PC-3 (cell line): ENCODE measurements at places on chromosomes 5 and 9.

- DNase-seq, result no peak
Observed at GRCh38 chr5:111603446-111603827, 91.1 kb upstream of the STARD4 start.

DNA sequence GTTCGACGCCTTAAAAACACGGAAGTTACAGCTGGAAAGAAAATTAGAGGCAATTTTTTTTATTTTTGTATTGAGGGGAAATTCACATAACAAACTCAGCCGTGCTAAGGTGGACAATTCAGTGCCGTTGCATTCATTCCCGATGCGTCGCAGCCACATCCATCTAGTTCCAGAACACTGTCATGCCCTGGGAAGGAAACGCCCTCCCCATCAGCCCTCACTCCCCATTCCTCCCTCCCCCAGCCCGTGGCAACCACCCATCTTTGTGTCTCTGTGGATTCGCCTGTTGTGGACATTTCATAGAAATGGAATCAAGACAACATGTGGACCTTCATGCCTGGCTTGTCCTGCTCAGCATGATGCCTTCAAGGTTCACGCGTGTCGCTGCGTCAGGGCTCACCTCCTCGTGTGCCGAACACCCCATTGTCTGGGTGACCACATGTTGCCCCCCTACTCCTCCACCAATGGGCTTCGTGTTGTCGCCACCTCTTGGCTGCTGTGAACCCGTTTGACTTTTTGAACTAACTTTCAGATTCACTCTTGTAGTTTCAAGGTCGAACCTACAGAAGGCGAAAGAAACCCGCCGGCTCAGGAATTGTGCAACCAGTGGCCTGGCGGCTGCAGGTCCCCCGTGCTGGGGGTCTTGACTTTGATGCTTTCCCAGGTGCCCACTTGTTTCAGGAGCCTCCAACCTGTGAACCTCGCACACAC lies 17.4 kb upstream of the CAMSAP1 start:
- DNase-seq, result no peak

- no peak for DNase-seq
Observed at GRCh38 chr9:113431191-113431590, 20.6 kb downstream of the C9orf43 start.

GRCh38 chr9:106886111-106887046 lies 23.4 kb downstream of the ZNF462 start:
- DNase-seq, result no peak

GRCh38 chr9:130140706-130141105 lies 31.5 kb upstream of the NCS1 start:
- DNase-seq, result no peak

DNA sequence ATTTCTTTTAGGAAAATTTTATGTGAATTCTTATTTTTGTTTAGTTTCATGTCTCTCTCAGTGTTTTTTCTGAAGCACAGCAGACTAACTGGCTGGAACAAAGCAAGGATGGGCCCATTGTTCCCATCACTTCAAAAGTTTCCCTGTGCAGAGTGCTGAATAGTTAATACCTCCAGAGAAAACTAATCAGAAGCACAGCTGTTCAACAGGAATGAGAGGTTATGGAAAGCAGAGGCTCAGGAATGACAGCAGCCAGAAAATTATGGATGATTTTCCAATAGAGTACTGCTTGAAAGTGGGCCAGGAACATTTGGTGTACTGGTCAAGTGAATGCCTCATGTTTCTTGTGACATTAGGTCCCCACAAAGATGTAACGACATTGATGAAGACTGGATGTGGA lies 173.0 kb upstream of the TARS1 start:
- DNase-seq, result no peak
